Nucleus accumbens (tissue), 56 donors: ENCODE measurements at places on chromosomes 7 and 10.

DNA sequence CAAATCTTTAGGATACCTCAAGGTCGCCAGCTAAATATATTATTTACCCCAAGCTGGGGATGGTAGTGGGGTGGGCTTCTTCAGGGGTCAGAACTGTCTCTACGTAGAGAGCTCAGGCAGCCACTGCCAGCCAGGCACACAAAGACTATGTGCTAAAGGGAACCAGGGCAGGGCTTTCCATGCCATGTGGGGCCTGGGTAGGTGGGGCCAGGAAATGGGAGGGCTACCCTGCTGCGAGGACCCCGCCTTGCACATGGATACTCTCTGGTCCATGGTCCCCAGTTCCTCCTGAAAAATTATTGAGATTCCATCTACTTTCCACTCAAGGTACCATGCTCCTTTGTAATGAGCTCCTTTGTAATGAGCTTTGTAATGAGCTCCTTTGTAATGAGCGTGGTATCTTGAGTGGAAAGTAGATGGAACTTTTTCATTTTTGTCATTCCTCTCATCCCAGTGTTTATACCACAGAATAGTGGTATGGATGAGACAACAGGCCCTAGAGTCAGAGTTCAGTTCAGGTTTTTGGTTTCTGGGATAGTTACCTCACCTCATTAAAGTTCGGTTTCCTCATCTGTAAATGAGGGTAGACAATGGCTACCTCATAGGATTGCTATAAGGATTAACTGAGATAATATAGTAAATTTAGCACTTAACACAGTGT lies 5.8 kb downstream of the SYNPO2L start:
- DNase-seq: no peak

GRCh38 chr7:43362652-43363034 lies 220.3 kb upstream of the STK17A start:
- no peak for DNase-seq

DNA sequence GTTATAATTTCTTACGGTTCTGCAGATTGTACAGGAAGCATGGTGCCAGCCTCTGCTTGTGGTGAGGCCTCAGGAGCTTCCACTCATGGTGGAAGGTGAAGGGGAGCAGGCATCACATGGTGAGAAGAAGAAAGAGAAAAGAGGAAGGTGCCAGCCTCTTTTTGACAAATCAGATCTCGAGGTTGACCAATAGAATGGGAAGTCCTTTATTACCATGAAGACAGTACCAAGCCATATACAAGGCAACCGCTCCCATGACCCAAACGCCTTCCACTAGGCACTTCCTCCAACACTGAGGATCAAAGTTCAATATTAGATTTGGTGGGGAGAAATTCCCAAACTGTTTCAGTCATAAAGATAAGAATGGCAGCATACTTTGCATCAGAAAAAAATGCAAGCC lies 502.8 kb downstream of the GLRX3 start:
- DNase-seq: no peak

- DNase-seq: no peak
These were observed 945 bp downstream of the TAS2R40 start for GRCh38 chr7:143222782-143223181.

DNA sequence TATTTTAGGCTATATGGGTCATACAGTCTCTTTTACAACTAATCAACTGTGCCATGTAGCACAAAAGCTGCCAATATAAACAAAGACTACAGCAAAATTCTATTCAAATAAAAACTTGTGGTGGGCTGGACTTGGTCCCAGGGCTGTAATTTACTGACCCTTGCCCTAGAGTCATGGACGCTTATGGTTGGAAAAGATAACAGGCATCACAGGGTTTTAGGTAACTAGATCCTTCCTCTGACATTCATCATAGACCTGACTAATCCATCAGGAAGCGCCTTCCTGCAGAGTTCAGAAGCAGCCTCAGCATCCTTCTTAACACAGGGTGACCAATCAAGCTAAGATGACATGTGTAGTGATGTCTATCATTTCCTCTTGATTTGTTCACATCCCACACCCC lies 40.2 kb upstream of the GPAM start:
- no peak for DNase-seq

GRCh38 chr10:114584419-114584818 lies 73.7 kb downstream of the ABLIM1 start:
- DNase-seq: no peak

DNA sequence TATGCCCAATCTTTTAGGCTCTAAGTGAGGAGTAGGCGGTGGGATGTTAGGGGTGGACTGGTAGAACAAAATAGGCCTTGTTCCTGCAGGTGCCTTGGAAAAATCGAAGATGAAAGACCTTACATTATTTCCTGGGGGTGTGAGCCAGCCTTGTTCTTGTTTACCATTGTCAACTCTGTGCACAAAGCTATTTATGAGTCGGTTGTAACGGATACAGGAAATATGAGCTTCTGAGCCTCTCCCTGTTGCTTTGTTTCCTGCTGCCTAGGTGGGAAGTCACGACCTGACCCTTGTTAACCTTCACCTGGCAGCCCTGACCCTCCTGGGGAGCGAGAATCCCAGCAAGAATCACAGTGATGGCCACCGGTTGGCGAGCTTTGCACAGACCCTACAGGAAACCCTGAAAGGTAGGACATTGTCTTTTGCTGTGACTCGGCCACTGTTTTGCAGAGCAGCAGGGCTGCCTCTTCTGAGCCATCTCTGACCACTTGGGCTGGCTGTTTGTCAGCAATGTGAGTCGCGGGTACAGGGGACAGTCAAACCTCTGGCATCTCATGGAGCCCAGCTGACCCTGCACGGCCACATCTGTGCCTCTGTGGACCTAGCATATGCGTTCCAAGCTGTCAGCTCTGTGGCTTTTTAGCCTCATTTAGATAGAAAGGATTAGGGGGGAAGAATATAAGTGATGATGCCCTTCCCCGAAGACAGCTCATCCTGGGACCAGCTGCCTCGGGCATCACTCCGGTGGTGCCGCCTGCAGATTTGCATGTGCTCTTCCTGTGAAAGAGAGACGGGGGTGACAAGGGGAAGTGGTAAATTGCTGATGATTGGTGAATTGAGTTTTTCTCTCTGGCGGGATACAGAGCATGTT lies 102.1 kb upstream of the ANLN start:
- DNase-seq: peak; percentile 19

DNA sequence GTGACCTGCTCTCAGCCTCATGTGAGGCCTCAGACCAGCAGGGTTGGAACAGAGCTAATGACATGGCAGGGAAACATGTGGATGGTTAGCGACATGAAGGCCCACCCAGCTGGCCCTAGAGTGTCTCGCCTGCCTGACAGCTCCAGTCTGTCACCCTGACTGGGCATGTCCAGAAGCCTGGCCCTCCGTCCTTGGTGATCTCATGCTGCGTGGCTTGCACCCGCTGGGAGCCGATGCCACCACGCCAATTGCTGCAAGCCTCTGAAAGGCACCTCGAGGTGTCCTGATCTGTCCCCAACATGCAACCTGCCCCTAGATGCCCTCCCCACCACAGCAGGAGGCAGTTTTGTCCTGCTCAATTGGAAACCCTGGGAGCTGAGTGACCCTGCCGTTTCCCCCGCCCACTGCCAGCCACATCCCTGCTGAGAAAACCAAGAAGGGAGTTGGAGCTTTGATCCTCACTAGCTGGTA lies 27.8 kb upstream of the RET start:
- DNase-seq: no peak

GRCh38 chr7:98930464-98930863 lies 52.1 kb downstream of the TRRAP start:
- DNase-seq: no peak

- DNase-seq: no peak
These were observed 17.2 kb downstream of the AP5Z1 start for GRCh38 chr7:4792537-4793126.

- DNase-seq: no peak
These were observed 5.2 kb downstream of the PAX2 start for GRCh38 chr10:100750291-100751210.

- DNase-seq: no peak
These were observed 54.6 kb downstream of the EEPD1 start for GRCh38 chr7:36207451-36208291.

- no peak for DNase-seq
These were observed 51.4 kb upstream of the NFKB2 start for GRCh38 chr10:102344067-102344466.

DNA sequence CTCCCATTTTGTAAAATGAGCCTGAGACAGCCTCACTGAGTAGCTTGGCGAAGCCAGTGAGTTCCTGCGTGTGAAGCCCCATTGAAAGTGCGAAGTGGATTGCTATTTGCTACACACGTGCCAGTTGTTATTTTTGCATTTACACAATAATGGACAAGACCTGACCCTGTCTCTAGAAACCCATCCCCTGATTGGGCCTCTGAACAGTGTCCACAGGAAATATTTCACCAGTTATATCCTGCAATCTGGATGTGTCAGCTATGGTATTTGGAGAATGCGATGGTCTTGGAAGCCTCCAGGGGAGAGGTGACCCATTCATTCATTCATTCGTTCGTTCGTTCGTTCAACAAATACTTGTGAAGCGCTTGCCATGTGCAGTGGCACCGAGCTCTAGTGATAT lies 37.1 kb downstream of the COL13A1 start:
- DNase-seq: no peak

GRCh38 chr10:73585327-73585726 lies 5.8 kb downstream of the USP54 start:
- no peak for DNase-seq

DNA sequence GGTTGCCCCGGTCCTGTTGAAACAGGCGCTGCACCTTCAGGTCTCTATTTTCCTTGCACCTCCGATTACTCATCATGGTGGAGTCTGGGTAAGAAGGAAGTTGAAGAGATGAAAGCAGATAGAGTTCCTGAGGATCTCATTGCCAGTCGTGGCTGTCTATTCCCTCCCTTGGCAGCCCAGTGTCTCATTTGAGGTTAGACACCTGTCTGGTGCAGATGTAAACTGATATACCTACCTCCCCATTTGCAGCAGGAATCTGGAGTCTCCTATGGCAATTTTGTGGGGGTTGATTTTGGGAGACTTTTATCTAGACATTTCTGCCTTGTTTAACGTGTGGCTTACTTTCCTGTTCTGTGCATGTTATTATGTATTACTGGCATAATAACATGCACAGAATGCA lies 212.1 kb downstream of the BICC1 start:
- DNase-seq: no peak

DNA sequence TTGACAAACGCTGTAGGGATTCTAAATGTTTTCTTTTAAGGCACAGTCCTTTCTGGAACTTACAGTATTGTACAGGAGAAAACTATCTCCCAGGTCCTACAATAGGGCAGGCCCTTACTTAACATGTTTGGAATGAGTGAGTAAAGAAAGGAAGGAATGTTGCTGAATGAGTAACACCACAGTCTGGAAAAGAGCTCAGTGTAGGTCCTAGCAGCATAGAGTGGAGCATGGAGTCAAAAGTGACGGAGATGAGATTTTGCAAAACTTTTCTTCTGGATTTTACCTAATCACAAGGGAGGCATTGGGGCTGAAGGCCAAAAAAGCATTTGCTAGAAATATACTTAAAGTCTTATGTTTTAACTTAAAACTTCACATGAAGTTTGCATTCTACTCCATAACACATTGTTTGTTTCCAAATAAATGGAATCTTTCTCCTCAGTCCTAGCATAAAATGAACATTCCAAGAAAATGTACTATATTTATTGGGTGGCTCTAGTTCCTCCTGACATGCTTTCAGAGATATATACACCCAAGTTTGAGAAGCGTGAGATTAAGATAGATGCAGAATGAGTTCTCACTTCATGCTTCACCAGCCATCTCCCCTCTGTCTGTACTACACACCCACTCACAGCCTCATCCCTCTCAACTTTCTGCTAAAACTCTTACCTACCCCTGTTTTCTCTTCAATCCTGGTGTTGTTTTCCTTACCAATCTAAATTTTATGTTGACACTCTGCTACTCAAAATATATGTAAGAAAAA lies 20.2 kb upstream of the ADD3 start:
- no peak for DNase-seq

DNA sequence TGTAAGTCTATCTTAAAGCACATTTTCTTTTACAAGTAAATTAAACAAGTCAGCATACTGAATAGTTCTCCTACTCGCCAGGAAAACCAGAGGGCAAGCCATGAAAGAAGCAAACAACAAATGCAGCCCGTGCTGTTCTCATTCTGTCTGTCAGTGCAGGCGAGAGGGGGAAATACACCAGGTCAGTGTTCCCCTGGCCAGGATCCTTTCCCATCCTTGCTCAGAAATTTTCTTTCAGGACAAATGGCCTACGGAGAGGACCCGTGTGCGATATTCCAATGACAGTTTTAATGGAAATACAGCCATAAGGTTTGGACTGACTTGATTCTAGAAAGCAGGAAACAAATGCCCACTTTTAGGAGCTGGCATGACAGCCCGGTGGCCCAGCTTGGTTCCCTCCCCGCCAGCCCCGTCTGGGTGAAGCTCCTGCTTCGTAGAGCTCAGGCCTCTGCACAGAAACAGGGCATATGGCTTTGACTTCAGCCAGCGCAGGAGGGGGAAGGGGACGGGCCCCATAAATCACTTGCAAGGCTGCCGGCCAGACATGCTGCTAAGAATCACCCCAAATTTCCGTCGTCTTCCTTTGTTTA lies 67.8 kb downstream of the FRMD4A start:
- DNase-seq: no peak

- DNase-seq: no peak
These were observed 152.2 kb downstream of the SDHAF3 start for GRCh38 chr7:97269741-97270140.

GRCh38 chr10:96863922-96864543 lies 31.9 kb downstream of the LCOR start:
- no peak for DNase-seq

DNA sequence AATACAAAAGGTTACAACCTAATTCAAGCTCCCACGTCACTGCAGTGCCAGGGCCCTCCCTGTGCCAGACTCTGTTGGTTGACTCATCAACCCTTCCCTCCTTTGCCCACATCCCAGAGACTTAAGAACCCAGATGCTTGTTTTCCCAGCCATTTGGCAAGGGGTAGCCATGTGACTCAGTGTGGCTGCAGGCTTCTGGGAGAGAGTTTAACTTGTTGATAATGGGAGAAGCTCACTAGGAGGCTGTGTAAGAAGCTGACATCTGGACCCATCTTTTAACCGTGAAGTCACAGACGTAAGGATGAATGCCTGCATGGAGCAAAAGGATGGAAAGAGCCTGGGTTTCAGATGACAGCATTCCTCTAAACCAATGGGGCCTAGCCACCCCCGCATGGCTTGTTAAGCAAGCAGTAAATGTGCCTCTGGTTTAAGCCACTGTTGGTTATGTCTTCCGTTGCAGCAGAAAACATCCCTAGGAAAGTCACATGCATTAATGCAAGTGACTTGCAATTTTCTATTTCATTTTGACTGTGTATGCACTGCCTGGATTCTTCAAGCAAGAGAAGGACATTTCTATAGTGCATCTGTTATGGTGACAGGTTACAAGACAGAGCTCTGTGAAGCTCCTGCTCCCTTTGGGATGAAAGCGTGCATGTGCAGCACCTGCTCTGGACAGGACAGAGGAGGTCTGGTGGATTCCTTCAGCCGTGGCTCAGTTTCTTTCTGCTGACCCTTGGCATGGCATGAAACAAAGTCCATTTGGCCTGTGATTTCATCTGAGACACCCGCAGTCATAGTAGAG lies 57.5 kb upstream of the CREB5 start:
- no peak for DNase-seq

DNA sequence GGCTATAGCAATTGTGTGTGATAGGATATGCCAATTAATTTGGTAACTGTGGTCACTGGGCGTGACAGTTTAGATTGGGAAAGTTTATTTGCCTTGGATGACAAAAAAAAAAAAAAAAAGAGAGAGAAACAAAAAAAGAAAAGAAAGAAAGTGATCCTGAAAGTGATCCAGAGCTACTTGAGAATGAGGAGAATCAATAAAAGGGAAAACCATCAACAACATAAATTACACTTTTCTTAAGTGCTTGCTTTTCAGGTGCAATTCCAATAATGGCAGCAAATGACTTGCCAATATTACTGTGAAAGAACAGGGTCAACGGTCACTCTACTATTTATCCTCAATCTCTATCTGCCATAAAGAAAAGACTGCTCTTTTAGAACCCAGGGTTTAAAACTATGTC lies 191.8 kb upstream of the SEMA3C start:
- DNase-seq: no peak
